ENCODE measurements at places on chromosomes 12 and 14.

- DNase-seq: no peak
These were observed 21.1 kb upstream of the LGALS3 start for GRCh38 chr14:55107766-55108554.

- no peak for DNase-seq
These were observed 21.3 kb downstream of the DCAF4 start for GRCh38 chr14:72947366-72948160.

- DNase-seq: no peak
These were observed 72.1 kb downstream of the EMP1 start for GRCh38 chr12:13268581-13268980.

DNA sequence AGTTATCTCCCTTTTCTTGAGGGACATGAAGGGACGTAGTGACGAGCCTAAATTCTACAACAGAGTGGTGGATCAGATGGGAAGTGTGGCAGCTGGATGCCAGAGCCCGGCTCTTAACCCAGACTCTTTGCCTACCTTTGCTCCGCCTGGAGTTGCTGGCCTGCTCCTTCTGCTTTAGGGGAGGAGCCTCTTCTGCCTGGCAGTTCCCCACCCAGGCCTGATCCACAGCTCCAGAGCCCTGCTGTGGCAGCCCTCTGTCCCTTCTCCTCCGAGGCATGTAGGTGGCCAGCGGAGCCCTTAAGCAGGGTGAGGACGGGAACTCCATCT, 2.3 kb upstream of the PRPH start:
- no peak for DNase-seq

GRCh38 chr14:33799705-33800570, 150.9 kb downstream of the EGLN3 start:
- no peak for DNase-seq

GRCh38 chr12:113364698-113365097, 6.3 kb downstream of the PLBD2 start:
- DNase-seq: no peak

GRCh38 chr12:62575036-62575435, 108.4 kb downstream of the MON2 start:
- DNase-seq: no peak

- no peak for DNase-seq
These were observed 26.8 kb upstream of the PEX5 start for GRCh38 chr12:7162691-7163114.

- no peak for DNase-seq
These were observed 12.5 kb downstream of the PACS2 start for GRCh38 chr14:105326891-105327694.
